ENCODE measurements at places on chromosomes 6 and 20. TPM values are rescaled to one million over a fixed set of nuclear protein-coding genes. Genes with fewer than 3 reads are reported as not detected.

CAGE1 gene
- total RNA-seq, result not detected

SEL1L2 gene
- 0.43 TPM for total RNA-seq

PHACTR3 gene
- 10.0 TPM for total RNA-seq

BMP6 gene
- total RNA-seq, result 2.6 TPM

STX11 gene
- total RNA-seq, result 8.9 TPM

OR2J3 gene
- total RNA-seq, result not detected

Measured in Right ventricle myocardium superior (tissue), 1 donor.